ENCODE measurements at places on chromosomes 2 and 18. TPM values are rescaled to one million over a fixed set of nuclear protein-coding genes. Genes with fewer than 3 reads are reported as not detected.

- H3K4me1 ChIP-seq: no peaks in the 10 kb centered on the region
- H3K36me3 ChIP-seq: no peaks in the 10 kb centered on the region
- H3K4me3 ChIP-seq: no peak overlapping the region
- H3K27me3 ChIP-seq: no peaks in the 10 kb centered on the region
These were observed 222.0 kb upstream of the FN1 start for GRCh38 chr2:215657844-215658243.

DNA sequence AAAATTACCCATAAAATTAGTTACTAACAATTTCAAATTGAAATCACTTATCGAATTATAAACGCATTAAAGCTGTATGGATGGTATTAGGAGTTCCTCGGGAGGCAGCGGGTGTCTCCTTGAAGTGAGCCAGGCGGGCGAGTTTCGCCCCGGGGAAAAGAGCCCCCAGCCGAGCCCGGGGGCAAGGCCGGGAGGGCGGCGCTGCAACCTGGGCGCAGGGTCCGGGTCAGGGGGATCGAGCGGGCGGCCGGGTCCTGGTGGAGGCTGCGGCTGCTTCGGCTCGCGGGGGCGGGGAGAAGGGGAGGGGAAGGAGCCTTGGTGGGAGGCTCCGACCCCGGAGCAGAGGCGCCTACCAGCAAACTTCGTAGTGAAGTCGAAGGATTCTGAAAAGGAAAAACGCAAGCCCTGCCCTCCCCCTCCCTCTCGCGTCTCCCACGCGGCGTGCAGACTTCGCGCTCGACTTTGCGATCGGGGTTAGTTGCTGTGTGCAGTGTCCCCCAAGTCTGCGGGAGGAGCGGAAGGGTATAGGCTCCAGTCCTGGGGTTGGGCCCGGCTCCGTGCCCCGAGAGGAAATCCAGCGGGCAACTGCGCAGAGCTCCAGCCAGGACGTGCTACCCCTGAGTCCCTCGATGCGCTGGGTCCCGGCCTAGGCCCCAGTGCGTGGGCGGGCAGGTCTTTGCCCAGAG, 140.8 kb downstream of the MEIS1 start:
- no peak for DNase-seq
- H3K4me1 ChIP-seq: peaks cover 1% of the 10 kb centered on the region
- H3K27me3 ChIP-seq: peaks cover 59% of the 10 kb centered on the region
- H3K27ac ChIP-seq: no peak overlapping the region

DNA sequence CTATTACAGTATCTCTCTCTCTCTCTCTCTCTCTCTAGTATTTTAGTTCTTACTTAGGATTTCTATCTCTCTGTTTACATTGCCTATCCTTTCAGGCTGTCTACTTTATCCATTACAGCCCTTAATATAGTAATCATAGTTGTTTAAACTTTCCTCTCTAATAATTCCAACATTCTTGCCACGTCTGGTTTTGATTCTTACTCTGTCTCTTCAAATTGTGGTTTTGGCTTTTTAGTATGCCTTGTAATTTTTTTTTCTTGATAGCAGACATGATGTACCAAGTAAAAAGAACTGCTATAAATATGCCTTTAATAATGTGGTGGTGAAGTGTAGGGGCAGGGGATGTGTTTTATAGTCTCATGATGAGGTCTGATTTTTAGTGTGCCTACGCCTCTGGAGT, 1809.5 kb upstream of the CELF4 start:
- DNase-seq: no peak
- no peaks in the 10 kb centered on the region for H3K36me3 ChIP-seq
- no peaks in the 10 kb centered on the region for H3K27me3 ChIP-seq
- no peak overlapping the region for H3K4me3 ChIP-seq
- no peak overlapping the region for H3K27ac ChIP-seq
- H3K4me1 ChIP-seq: no peaks in the 10 kb centered on the region

The NEU4 gene
- 0.37 TPM for total RNA-seq

- H3K36me3 ChIP-seq: no peaks in the 10 kb centered on the region
- no peak overlapping the region for H3K4me3 ChIP-seq
- no peak for DNase-seq
- H3K27ac ChIP-seq: no peak overlapping the region
These were observed 291.0 kb upstream of the DOK6 start for GRCh38 chr18:69109686-69110085.

The IL1A gene
- total RNA-seq: 0.17 TPM

DNA sequence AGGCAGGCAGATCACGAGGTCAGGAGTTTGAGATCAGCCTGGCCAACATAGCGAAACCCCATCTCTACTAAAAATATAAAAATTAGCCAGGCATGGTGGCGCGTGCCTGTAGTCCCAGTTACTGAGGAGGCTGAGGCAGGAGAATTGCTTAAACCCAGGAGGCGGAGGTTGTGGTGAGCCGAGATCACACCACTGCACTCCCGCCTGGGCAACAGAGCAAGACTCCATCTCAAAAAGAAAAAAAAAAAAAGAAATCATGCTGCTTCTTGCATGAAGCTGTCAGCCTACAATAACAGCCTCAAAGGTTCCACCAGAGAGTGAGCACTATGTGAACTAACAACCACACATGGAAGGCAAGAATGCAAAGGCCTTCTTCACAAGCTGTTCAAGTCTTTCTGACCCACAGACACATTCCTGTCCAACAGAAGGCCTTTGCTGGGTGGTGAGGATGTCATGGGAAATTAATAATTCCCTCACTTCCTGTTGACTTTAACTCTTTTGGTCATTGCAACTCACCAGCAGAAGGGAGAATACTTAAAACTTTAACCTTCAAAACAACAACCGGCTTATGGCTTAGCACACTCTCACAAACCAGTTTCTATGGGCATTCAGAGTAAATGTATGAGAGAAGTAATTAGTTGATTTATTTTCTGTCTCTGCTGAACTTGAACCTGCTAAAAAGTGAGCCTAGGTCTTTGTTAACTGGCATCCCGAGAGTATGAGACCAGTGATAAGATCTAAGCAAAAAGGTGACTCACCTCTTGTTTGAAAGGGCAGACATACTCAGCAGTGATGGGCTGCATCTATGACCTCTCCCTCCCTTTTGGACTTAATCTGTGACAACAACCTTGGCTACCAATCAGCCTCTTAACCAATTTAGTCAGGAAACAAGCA, 11.8 kb downstream of the PLEKHM3 start:
- DNase-seq: no peak
- no peak overlapping the region for H3K4me3 ChIP-seq
- H3K4me1 ChIP-seq: peaks cover 20% of the 10 kb centered on the region
- H3K27ac ChIP-seq: no peak overlapping the region
- no peaks in the 10 kb centered on the region for H3K27me3 ChIP-seq

- peaks cover 4% of the 10 kb centered on the region for H3K27me3 ChIP-seq
- H3K27ac ChIP-seq: no peak overlapping the region
- DNase-seq: no peak
- H3K36me3 ChIP-seq: peaks cover 6% of the 10 kb centered on the region
- no peak overlapping the region for H3K4me3 ChIP-seq
These were observed 95.2 kb downstream of the EPB41L5 start for GRCh38 chr2:120108049-120108448.

GRCh38 chr2:147293991-147294824, 550.6 kb upstream of the ACVR2A start:
- no peak overlapping the region for H3K4me3 ChIP-seq
- H3K27me3 ChIP-seq: no peaks in the 10 kb centered on the region
- DNase-seq: no peak
- peaks cover 85% of the 10 kb centered on the region for H3K4me1 ChIP-seq

DNA sequence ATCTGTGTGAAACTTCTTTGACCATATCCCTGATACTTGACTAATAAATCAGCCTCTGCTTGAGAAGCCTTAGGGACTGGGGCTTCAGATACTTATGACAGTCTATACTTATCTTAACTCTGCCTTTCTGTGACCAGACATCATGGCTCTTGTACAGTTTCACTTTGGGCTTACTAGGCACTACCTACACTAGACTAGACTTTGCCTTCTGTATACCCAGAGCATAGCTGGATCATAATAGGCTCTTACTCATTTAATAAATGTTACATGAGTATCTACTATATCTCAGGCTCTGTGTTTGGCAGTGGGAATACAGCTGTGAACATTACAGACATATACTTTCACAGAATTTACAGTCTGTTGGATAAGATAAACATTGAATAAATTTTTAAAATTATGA, 9.0 kb downstream of the UGP2 start:
- H3K27me3 ChIP-seq: no peaks in the 10 kb centered on the region
- peaks cover 80% of the 10 kb centered on the region for H3K4me1 ChIP-seq
- peaks cover 77% of the 10 kb centered on the region for H3K36me3 ChIP-seq
- H3K4me3 ChIP-seq: no peak overlapping the region
- DNase-seq: no peak

DNA sequence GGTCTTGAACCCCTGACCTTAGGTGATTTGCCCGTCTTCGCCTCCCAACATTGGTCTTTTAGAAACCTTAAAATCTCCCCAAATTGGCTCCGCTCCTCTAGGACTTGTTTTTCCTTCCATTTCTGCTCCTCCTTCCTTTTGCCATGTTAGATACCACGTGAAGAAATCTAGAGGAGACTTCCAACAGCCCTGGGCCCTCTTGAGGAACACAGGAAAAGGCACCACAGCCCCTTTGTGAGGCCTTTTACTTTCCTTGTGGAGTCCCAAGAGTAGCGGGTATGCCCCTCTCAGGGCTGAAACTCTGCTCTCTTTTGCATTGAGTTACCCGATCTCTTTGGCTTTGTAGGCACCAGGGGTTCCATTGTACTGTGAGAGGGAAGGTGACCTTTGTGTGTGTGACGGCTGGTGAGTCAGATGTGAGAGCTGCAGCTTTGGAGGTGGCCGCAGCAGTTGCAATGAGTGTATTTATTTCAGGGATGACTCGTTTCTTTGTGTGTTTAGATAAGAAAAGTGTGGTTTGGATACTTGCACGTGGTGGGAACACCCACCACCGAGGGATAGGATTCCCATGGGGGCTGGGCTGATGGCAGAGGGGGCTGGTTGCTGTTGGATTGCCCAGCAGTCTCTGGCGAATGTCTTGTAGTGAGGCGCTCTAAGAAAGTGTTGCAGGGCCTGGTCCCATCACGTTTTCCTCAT, 218.4 kb upstream of the HS6ST1 start:
- H3K27ac ChIP-seq: no peak overlapping the region
- no peaks in the 10 kb centered on the region for H3K4me1 ChIP-seq
- H3K27me3 ChIP-seq: peaks cover 6% of the 10 kb centered on the region

- no peak overlapping the region for H3K4me3 ChIP-seq
- peaks cover 29% of the 10 kb centered on the region for H3K36me3 ChIP-seq
- no peaks in the 10 kb centered on the region for H3K27me3 ChIP-seq
- no peak overlapping the region for H3K27ac ChIP-seq
- DNase-seq: no peak
- H3K4me1 ChIP-seq: peaks cover 35% of the 10 kb centered on the region
These were observed 9.5 kb downstream of the RALB start for GRCh38 chr2:120262150-120262549.

The CABYR gene
- total RNA-seq: 1.3 TPM

DNA sequence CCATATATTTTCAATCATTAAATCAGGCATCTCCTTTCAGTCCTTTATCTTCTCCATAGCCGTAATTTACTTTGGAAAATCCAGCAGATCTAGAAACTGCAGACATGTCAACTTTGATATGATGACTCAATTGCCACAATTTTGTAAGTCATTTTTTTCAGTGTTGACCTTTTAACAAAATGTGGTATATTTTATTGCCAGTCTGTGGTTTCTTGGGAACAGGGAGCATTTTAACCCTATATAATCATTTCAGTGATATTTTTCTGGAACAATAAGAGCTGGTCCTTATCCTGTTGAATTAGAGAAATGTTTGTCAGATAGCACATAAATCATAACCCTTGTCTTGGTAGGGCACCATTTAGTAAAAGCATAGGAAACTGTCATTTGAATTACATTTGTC, 90.9 kb upstream of the UBXN4 start:
- H3K4me3 ChIP-seq: no peak overlapping the region
- H3K27ac ChIP-seq: no peak overlapping the region
- peaks cover 46% of the 10 kb centered on the region for H3K36me3 ChIP-seq

DNA sequence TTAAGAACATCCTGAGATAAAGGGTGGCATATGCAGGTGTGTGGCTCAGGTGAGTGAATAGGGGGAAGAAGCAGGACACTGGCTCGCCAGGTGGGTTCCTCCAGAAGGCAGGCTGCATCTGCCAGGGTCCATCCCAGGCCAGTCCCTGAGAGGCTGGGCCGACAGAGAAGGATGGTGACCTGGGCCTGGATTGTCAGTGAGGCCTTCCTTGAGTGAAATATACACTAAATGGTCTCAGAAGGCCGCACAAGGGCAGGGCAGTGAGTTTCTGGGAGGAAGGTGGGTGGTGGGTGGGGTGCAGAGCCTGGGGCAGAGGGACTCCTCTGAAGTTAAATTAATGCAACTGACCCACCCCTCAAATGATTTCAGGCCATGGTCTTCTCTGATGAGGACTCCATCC, 182.1 kb downstream of the ANKRD30B start:
- H3K27me3 ChIP-seq: no peaks in the 10 kb centered on the region
- no peaks in the 10 kb centered on the region for H3K36me3 ChIP-seq
- DNase-seq: no peak
- H3K27ac ChIP-seq: no peak overlapping the region
- H3K4me1 ChIP-seq: no peaks in the 10 kb centered on the region

The TMEM87B gene
- 22.7 TPM for total RNA-seq

The VWC2L gene
- not detected for total RNA-seq

The ARHGAP25 gene
- 94.9 TPM for total RNA-seq

- no peak for DNase-seq
- H3K4me3 ChIP-seq: no peak overlapping the region
- H3K4me1 ChIP-seq: no peaks in the 10 kb centered on the region
These were observed 29.9 kb downstream of the KLHL29 start for GRCh38 chr2:23414871-23415270.

- H3K4me1 ChIP-seq: no peaks in the 10 kb centered on the region
- H3K27ac ChIP-seq: no peak overlapping the region
- no peaks in the 10 kb centered on the region for H3K36me3 ChIP-seq
- no peak overlapping the region for H3K4me3 ChIP-seq
These were observed 74.3 kb upstream of the COL5A2 start for GRCh38 chr2:189253836-189254235.

GRCh38 chr2:215843579-215843978, 169.8 kb downstream of the MREG start:
- no peaks in the 10 kb centered on the region for H3K27me3 ChIP-seq
- H3K4me3 ChIP-seq: no peak overlapping the region
- H3K27ac ChIP-seq: no peak overlapping the region
- H3K36me3 ChIP-seq: no peaks in the 10 kb centered on the region
- no peak for DNase-seq

- no peak for DNase-seq
- H3K4me3 ChIP-seq: no peak overlapping the region
- H3K27me3 ChIP-seq: peaks cover 19% of the 10 kb centered on the region
These were observed 58.9 kb upstream of the SLC1A4 start for GRCh38 chr2:64930258-64930671.

Data from activated CD4-positive, alpha-beta T cell treated with anti-CD3 and anti-CD28 coated beads, Interleukin-2, amount 10 ng/mL, durations not matched to agents 7 days and 5 days (primary cell).